ENCODE measurements at places on chromosomes 11 and 22.

DNA sequence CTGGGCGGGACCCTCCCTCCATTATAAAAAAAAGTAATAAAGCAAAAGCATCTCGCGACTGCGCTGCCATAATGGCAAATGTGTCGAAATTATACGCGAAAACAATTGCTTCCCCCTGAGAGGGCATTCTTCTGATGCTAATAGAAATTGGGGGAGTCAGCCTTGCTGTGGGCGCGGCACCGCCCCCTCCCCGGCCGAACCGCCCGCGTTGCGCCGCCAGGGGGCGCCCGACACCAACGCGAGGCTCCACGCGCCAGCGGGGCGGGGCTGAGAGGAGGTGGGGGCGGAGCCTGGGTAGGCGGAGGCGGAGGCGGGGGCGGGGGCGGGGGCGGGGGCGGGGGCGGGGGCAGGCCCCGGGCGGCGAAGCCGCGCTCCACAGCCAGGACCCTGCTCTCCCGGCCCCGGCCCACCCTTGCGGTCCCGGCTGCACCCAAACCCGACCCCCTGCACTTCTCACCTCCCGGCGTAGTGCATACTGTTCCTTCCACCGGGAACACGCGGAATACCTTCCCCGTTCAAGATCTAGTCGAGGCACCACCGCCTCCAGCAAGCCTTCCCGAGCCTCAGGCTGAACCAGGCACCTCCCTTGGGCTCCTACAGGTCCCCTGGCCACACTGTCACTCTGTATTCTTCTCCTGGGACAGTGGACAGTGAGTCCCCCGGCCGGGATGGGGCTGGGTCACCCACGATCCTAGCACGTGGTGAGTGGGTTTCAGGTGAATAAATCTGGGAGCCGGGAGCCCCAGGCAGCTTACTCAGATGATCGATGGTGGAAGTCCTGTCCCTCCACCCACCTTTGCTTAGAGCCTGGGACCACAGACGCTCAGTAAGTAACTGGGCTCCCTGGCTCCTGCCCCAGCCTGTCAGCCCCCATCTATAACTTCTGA lies 15.5 kb upstream of the UPK3A start:
- peak; percentile 74 for DNase-seq

DNA sequence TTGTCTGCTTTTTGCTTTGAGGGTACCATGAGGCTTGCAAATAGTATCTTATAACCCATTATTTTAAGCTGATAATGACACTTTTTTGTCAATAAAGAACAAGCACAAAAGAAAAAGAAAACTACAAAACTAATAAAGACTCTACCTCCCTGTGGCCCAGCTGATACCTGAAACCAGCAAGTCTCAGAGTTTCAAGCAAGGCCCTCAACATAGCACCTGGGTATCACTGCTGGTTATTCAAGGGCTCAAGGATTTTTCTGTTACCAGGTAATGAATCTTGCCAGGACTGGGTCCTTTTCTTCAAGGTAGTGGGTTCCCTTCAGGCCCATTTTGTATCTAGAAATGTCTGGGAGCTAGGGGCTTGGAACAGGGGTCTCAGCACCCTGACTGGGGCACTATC lies 281.6 kb upstream of the C11orf87 start:
- DNase-seq = no peak

GRCh38 chr11:75786101-75786736 lies 17.6 kb downstream of the DGAT2 start:
- no peak for DNase-seq

DNA sequence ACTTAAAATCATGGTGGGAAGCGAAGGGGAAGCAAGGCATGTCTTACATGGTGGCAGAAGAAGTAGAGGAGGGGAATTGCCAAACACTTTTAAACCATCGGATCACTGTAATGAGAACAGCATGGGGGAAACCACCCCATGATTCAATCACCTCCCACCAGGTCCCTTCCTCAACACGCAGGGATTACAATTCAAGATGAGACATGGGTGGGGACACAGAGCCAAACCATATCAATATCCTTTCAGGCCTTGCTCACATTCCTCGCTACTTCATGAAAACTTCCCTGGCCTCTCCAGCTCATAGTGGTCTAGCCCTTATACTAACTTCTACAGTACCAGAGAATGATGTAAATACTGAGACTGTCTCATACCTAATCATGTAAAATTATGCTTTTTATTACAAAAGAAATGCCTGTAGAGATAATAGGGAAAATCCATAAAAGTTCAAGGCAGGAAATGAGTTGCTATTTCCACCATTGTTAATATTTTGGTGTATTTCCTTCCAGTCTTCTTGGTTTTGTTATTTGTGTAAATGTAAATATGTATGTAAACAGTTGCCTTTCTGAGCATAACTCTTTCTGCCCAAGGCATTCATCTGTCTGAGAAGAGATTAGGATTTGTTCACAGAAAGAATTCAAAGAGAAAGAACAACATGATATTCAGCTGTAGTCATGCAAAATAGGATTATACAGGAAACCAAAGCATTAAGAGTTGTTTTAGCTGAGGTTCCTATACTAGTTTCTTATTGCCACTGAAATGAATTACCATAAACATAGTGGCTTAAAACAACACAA lies 104.3 kb upstream of the LDLRAD3 start:
- DNase-seq = no peak

DNA sequence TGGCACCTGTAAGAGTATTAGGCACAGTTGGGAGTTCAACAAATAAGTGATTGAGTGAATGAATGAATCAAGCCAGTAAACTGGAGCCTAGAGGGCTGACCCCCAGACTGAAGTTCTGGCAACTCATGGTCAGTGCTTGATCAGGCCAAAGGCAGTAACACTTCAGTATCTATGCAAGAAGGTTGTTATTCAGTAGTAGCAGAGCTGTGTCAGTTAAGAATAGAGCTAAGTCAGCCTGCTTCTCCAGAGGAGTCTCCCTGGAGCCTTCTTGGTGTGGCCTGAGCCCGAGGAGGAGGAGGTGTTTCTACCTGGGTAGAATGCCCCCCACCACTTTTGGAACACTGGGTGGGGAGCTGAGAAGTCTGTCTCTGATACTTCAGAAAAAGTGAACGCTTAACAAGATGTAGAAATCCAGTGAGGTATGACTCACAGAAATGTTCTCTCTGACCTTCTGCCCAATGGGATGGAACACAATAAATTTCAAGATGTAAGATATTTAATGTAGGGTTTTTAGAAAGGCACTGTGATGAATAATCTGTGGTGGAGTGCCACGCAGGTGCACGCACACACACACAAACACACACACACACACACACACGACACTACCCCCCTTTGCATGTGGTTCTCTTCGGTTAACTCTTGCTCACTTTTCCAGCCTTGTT lies 219.9 kb downstream of the HIPK3 start:
- no peak for DNase-seq

DNA sequence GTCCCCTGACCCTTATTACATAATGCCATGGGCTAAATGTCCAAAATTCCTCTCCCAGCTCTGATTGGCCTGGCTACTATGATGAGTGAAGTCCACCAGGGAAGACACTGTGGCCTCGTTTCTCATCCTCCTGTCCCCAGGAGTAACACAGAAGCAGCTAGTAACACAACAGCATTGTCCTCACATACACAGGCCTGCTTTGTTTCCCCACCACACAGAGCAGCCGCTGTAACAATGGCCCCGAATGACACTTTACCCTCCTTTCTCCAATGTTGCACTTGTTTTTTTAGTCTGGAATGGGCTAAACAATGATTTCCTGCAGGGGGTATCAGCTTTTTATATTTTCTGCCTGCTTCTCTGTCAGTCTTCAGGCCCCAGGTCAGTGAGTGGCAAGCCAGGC lies at the start of gene PRR5L:
Gene PRR5L (plus strand): TSS at position 363 of the 400 bp plus-strand sequence. CDS start 104,834 bp downstream, outside the sequence.
- DNase-seq = no peak

- no peak for DNase-seq
These were observed 3.1 kb downstream of the AP1B1 start for GRCh38 chr22:29385151-29385704.

DNA sequence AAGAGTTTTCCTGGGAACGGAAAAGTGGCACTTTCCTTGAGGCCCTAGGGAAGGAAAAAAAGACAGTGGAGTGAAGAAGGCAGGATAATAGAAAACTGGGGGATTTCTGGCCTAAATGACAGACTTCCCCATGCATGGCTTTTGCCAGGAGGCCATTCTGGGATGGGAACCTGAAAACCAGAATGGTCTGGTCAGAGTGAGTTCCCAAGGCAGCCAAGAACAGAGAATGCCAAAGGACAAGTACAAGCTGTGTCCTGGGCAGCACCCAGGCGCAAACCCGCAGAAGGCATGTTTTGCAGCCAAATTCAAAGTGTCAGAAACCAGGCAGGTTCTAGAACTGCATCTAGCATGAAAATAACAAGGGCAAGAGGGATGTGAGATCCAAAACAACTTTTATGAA lies 162.4 kb downstream of the SPON1 start:
- DNase-seq = no peak

GRCh38 chr11:66987924-66988637 lies 13.0 kb downstream of the C11orf86 start:
- DNase-seq = no peak

GRCh38 chr11:21769188-21769587 lies 423.7 kb upstream of the ANO5 start:
- no peak for DNase-seq

DNA sequence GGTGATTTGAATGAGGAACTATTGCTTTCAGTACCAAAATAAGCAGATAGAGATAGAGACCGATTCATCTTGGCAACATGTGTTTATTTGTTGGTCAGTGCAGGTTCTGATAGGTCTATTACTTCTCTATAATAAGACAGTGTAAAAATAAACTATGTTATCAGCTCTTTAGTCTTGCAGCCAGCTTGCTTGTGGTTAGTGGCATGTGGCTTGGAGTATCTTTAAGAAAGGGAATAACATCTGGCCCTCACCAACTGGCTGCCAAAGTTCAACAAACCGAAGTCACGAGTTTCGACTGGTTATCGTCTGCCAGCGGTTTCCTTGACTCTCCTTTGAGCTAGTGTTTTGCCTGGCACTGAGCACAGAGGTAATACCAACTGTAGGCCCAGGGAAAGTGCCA lies 71.8 kb downstream of the CTTN start:
- DNase-seq = no peak

GRCh38 chr11:35536470-35536869 lies 11.1 kb upstream of the PAMR1 start:
- no peak for DNase-seq

DNA sequence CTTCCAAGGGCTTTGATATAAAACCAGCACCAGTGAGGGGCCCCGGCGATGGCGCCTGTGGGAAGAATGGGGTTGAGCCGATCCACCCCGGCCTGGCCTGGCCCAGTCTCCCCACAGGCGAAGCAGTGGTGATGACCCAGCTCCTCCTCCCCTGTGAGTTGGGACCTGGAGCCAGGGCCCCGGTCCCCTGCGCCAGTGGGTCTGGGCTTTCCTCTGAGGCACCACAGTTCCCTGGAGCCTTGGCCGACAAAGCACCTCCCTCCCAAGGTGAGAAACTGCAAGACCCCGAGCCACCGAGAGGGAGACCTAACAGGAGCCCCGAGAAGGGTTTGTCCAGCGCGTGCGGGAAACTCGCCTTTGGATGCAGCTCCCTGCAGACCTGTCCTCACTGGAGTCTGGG lies 942.9 kb downstream of the BRD1 start:
- DNase-seq = no peak

DNA sequence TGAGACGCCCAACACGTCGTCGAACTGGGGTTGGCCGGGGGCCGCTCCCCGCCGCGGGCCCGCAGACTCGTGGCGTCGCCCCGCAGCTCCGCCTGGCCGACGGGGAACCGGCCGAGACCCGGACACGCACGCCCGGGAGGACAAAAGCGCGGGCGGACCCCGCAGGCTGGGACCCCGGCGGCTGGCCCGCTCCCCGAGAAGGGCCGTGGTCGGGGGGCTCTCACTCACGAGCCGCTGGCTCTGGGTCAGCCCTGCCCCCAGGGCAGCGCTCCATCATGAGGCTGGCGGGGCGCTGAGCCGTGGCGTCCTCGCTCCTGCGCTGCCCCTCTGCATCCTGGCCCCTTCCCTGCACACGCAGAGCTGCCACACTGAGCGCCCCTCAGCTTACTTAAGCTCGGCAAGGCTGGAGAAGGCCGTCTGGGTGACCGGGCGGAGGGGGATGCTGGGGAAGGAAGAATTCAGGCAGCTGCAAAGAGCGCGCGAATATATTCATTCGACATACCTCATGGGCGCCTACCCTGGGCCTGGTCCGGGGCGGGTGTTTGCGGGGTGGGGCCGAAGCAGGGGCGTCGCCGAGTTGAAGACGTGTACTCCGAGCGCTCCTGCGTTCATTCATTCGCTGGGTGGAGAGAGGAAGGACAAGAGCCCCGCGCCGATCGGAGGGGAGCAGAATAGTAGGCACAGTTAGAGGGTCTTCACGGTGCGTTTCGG lies 579 bp upstream of the CYB5R2 start:
- no peak for DNase-seq

DNA sequence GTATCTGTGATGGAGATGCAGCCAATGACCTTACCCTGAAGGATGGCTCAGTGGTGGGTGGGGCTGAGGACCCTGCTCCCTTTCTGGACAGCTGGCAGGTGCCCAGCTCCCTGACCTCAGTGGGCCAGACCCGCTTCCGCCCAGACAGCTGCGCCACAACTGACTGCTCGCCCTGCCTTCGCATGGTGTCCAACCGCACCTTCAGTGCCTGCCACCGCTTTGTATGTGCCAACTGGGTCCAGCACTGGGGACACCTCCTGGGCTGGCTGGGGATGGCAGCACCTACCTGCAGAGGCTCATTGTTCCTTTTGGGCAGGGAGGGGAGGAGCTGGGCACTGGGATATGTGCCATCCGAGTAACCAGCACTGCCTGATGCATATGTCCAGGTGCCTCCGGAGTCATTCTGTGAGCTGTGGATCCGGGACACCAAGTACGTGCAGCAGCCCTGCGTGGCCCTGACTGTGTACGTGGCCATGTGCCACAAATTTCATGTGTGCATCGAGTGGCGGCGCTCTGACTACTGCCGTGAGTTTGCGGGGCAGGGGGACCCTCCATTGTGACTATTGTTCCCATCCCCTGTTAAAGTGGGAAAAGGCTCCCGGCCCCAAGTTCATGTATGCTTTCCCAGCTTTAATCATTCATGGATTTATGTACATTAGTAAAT lies 84.8 kb downstream of the OTOG start:
- DNase-seq = no peak

- DNase-seq = no peak
These were observed 6.7 kb downstream of the ETS1 start for GRCh38 chr11:128580612-128581011.

- DNase-seq = no peak
These were observed 312.7 kb downstream of the SOX6 start for GRCh38 chr11:16043617-16044016.

DNA sequence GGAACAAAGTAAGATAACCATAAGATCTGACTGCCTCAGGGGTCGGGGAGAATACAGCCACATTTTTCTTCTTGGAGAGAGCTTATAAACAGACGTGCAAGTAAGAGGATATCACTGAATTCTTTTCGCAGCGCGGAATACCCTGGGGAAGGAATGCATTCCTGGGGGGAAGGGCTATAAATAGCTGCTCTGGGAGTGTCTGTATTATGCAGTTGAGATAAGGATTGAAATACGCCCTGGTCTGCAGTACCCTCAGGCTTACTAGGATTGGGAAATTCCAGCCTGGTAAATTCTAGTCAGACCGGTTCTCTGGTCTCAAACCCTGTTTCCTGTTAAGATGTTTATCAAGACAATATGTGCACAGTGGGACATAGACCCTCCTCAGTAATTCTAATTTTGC lies 1491.7 kb upstream of the RAG2 start:
- DNase-seq = no peak

- no peak for DNase-seq
These were observed 83.7 kb downstream of the KCNQ1 start for GRCh38 chr11:2528301-2529050.

All from activated CD4-positive, alpha-beta T cell treated with anti-CD3 and anti-CD28 coated beads, Interleukin-2, amount 50 U/mL, for 24 hours (primary cell).